ENCODE measurements at places on chromosomes 1 and 21.
A peak's percentile ranks its signal among the peaks of the same experiment; 100 is the strongest.

- no peak for DNase-seq
Measured at GRCh38 chr1:81023187-81023724, 777.5 kb upstream of the ADGRL2 start.

DNA sequence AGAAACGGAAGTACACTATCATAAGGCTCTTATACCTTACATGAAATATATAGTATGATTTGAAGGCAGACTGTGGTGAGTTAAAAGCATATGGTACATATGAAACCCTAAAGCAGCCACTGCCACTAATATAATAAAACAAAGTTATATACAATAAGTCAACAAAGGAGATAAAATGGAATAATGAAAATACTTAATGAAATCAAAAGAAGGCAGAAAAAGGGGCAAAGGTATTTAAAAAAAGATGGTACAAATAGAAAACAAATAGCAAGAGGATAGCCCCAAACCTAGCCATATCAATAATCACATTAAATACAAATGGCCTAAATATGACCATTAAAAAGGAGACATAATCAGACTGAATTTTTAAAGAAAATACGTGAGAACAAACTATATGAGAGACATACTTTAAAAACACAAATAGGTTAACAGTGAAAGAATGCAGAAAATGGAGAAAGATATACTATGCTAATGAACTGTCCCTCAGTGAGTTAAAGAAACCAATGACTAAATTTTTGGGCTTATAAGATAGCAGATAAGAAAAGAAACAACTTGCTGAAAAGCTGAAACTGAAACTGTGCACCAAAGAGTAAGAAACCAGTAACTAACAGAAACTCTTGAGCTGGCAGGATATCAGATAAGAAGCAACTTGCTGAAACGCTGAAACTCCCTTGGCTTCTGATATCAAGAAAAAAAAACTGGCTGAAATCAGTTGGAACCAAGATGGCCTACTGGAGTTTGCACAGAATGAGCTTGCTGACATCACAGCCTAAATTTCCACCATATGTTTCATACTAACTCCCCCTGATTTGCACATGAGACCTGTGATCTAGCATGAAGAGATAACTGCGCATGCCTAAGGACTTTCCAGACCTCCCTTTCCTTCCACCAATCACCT lies 44.3 kb upstream of the IL10 start:
- DNase-seq, result no peak

DNA sequence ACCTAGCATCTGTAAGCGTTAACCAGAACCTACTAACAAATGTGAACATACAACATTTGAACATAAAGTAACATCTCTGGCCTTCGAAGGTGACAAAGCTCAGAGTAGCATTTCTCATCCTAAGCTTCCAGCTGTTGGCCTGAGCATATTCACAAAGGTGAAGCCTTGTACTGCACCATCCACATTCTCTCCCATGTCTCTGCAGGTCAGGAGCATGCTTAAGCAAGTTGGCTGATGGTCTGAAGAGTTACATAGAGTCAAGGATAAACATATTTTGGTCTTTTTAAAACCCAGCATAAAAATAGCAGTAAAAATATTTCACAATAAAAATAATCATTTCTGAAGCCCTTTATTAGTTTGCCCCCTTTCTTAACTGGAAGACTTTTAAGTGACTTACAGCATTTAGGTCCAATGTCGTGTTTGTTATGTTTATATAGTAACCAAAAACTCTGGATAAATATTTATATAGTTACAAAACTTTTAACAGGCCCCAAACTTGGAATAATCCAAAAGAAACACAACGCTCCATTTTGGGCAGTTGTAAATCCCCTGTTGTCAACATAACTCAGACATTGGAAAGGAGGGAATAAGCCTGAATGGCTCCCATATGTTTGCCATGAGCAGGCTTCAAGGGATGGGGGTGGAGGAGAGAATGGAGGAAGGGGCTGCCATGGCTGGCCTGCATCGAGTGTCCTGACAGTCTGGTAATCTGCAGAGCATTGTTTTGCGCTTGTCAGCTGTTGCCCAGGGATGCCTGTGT lies 42.8 kb upstream of the ENAH start:
- no peak for DNase-seq

GRCh38 chr1:36008546-36009197 lies 75.2 kb upstream of the TEKT2 start:
- DNase-seq, result no peak

GRCh38 chr21:33449616-33450015 lies 30.2 kb downstream of the TMEM50B start:
- DNase-seq, result no peak

DNA sequence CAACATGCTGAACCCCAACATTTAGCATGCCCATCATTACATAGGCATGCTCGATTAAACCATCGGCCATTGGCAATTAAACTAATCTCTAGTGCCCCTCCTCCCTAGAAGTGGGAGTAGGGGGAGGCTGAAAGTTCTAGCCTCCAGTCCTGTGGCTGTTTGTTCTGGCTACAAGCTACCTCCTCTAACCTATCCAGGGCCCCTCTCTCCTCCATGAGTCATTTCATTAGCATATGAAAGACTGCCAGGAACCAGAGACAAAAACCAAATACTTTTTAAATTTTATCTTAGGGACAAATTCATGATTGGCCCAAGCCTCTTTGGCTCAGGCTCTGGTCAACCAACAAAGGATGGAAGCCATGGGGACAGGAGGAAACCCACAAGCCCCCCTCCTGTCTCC lies 231.1 kb downstream of the CACNA1E start:
- DNase-seq, result no peak

DNA sequence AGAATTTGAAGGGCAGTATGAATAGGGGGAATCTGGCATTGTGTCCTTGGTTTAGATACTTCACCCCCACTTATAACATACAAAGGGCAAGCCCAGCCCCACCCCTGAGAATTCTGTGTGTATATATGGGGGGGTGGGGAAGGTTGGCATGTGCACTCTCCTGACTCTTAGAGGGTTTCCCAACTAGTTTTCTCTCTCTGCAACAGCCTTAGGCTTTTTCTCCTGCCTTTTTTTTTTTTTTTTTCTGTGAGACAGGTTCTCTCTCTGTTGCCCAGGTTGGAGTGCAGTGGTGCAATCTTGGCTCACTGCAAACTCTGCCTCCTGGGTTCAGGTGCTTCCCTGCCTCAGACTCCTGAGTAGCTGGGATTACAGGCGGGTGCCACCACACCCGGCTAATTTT lies 2.9 kb upstream of the ZBED6 start:
- DNase-seq, result no peak

DNA sequence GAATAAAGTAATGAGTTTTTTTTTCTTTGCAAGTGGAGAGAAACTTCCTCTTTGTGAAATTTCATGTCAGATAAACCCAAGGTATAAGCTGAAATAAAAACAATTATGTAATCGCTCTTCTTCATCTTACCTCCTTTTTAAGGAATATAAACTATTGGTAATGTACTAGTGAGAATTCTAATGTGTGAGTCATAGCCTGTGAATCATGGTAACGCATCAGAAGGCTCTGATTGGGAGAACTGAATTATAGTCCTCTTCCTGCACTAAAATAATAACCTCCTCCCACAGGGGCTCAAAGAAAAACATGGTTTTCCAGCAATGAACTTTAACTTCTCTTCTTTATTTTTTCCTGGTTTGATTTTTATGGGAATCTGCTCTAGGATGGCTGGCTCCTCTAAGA lies 57.1 kb upstream of the COX20 start:
- DNase-seq, result no peak

DNA sequence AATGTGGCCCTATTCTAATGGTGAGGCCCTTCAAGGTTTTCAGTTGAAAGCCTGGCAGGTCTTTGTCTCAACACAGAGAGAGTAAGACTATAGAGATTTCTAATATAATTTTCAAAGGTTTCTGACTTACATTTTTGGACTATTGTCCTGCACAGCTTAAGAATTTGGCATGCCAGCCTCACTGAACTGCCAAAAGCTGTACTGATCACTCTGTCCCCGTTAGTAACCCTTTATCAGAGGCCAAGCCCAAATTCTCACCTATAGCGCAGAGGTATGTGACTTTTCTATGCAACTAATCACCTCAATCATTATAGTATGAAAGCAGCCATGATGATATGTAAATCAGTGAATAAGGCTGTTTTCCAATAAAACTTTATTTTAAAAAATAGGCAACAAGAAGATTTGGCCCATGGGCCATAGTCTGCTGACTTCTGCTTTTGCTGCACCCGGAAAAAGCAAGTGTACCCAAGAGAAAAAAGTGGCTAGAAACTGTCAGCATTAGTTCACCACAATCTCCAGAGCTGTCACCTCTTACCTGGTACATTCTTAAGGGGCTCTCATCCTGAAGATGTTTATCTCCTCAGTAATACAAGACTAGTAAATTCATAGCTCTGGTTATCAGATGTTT lies 85.4 kb downstream of the PIGK start:
- DNase-seq, result no peak

DNA sequence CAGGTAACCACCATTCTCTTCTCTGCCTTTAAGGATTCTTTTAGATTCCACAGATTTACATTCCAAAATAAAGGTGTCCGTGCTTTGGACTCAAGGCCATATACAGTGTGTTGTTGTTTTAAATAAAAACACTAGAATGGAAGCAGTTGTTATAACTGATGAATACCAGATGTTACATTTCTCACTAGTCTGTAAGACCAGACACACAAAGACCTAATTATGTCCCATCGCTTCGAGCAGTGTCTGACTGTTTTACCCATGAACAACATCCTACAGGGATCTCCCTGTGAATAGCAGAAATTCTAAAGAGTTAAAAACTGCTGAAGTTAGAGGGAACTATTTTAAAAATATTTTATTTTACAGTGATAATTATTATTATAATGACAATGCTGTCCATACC lies 574.7 kb upstream of the ZP4 start:
- DNase-seq, result no peak

DNA sequence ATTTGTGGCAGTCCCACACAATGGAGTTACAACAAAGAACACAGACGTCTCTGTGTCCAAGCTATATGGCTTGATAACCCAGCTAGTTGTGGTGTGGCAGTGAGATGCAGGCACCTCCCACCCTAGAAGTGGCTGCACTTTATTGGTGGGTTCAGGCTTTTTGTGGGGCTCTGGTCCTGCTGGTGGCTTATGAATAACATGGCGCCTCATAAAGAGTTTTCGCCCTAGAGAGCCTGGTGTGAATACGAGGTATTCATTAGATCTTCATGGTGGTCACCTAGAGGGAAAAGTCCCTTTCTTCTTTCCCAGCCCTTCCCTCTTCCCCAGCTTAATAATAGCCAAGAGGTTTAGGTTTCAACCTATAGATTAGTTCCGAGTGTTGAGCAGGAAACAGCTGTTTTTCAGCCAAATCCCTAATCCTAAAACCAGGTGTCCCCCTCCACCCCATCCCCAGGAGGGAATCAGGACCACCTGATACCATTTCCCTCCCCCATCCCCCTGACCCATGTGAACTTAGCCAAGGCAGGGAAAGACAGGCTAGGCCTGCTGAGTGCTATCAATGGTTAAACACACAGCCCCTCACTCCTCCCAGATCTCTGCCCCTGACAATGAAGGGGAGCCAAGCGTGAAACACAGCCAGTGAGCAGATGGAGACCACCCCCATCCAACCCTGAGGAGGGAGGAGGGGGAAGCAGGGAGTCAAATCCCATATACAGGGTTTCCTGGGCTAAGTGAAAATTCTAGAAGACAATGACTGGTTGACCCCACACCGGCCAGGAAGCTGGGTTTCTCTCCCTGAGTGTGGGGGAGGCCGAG lies 58.2 kb downstream of the NFASC start:
- DNase-seq, result no peak

- no peak for DNase-seq
Measured at GRCh38 chr1:13535227-13535626, 21.4 kb upstream of the LRRC38 start.

GRCh38 chr1:81547912-81548303 lies 252.8 kb upstream of the ADGRL2 start:
- DNase-seq, result no peak

- DNase-seq, result no peak
Measured at GRCh38 chr1:206933333-206933945, 11.7 kb upstream of the FCMR start.

DNA sequence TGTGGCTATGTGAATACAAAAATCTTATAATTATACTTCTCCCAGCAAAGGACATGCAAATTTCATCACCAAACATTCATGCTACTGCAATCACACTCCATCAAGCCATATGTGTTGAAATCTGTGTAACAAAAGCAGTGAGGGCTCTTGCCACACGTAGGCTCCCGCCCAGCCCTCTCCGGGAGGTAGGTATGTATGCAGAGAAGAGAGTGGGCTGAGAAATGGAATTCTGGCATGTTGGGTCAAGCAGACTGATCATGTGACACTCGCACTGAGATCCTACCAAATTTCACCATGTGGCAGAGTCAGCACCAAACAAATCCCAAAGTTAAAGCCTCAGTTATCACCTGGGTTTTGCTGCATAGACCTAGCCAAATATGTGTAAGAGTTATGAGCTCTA lies 49.7 kb downstream of the APP start:
- DNase-seq, result no peak

GRCh38 chr1:33367485-33368405 lies 46.8 kb upstream of the A3GALT2 start:
- DNase-seq, result peak; percentile 86

- DNase-seq, result no peak
Measured at GRCh38 chr1:175871647-175872046, 128.3 kb upstream of the TNR start.

GRCh38 chr21:38460171-38460742 lies 38.0 kb downstream of the ERG start:
- no peak for DNase-seq

DNA sequence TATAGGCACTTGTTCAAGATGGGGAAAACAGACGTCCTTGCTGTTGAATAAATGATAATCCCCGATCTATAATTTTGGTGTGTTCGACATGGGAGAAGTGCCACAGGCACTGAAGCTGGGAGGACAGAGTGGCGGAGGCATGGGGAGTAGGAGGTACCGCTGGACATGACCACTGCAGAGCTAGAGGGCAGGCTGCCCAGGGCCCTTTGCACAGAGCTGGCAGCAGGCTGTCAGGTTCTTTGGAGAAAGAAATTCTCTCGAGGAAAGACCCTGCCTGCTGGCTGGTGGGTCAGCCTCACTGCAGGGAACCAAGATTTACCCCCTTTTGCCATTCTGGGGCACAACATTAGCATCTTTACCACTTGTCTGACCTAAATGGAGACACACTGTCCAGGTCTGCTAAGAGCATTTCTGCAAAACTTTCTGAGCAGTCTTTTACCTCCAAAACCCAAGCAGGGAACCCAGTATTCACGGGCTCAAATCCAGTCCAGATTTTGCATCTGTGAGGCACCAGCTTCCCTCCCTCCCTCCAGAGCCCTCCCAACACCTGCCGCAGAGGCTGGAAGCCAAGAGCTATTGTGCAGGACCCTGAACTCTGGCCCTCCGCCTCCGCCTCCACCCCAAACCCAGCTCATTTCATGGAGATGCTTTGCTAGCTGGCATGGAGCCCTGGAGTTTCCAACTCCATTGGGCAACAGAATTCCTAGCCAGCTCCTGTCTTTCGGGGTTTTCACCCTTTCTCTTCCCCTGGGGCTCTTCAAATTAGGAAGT lies 142.3 kb downstream of the PLXNA2 start:
- peak; percentile 91 for DNase-seq

GRCh38 chr1:178533121-178533946 lies 20.4 kb downstream of the TEX35 start:
- no peak for DNase-seq

- no peak for DNase-seq
Measured at GRCh38 chr21:32131960-32132359, 146.9 kb downstream of the MIS18A start.

- DNase-seq, result no peak
Measured at GRCh38 chr1:64493831-64494230, 23.9 kb downstream of the CACHD1 start.

- DNase-seq, result peak; percentile 8
Measured at GRCh38 chr1:155175927-155176371, 2.3 kb downstream of the TRIM46 start.

- no peak for DNase-seq
Measured at GRCh38 chr21:25909341-25909740, 174.6 kb downstream of the GABPA start.

GRCh38 chr1:88350648-88351047 lies 333.4 kb upstream of the PKN2 start:
- DNase-seq, result no peak
